ENCODE measurements at places on chromosomes 16 and 17.

DNA sequence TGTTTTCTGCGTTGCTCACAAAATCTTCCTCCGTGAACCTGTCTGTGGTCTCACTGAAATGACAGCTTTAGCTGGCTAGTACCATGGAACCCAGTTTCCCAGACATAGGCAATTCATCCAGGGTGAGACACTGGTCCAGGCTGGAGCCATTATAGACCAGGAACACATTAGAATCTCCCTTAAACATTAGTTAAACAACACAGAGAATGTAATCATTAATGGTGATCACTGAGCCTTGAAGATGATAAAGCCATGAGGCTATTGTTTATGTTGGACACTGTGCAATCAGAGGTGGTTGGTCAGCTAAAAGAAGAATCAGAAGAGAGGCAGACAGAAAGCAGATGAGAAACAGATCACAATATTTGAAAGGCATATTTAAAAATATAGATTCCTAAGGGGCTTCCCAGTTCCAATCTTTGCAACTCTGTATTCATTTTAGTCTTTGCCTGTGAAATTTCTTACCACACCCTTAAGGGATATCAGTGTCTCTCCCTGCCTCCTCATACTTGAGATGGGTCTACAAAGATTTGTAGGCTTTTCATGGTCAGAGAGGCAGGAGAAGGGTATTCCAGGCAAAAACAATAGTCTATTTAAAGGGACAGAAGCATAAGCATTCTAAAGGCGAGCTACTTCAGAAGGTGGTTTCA, 317.9 kb downstream of the MAP2K6 start:
- no peak for DNase-seq

GRCh38 chr17:12672947-12673346, 7.3 kb downstream of the MYOCD start:
- no peak for DNase-seq

DNA sequence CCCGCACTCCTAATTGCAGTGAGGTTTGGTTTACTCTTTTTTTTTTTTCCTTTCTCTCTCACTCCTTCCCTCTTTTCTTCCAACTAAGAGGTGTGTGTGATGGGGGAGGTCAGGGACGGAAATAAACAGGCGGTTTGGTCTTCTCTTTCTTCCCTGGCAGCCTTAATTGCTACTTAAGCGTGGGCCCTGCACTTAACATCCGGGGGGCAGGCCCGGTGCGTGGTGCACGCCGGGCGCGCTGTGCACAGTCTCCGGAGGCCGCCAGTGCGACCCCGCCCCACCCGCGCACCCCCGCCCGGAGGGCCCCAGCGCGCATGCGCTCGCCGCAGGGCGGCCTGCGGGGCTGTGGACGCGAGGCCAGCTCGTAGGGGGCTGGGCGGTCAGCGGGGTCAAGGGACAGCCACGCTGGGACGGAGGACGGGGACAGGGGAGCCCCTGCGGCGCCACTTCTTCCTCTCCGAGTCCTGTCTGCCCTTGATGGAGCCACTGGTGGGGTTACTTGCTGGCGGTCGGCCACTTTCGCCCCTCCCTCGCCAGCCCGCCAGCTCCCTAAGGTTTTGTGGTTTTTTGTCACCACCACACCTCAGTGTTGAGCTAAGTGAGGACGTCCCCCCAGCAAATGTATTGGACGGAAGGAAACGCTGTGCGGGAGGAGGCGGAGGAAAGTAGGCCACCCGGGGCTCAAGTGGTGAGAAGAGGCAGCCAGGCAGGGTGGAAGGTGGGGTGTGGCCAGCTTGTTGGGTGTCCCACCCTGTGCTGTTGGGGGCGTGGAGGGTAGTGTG, 120.9 kb downstream of the MRM1 start:
- peak; percentile 61 for DNase-seq

GRCh38 chr17:77724876-77725615, 233.5 kb upstream of the TNRC6C start:
- DNase-seq: no peak

DNA sequence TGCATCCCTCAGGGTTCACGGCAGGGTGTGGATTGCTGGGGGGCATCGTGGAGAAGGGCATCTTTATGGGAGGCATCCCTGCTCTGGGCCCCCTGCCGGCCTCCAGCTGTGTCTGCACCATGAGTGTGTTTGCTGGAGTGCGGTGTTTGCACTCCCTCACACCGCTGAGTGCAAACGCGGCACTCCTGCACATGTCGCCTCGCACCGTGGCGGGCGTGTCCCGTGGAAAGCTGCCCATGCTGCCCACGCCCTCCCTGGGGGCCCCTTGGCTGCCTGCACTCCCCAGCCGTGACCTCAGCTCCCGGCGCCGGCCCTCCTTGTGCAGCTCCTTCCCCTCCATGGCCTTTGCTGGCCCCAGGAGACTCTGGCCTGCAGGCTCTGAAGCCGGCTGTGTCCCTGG, 74.6 kb upstream of the ZNF750 start:
- DNase-seq: no peak

GRCh38 chr16:47826070-47826469, 329.7 kb downstream of the ABCC12 start:
- no peak for DNase-seq

All from ELF-1 (cell line).